ENCODE measurements at places on chromosomes 4 and X. TPM values are rescaled to one million over a fixed set of nuclear protein-coding genes. Genes with fewer than 3 reads are reported as not detected.

OPRPN gene
- total RNA-seq: not detected

FRG2 gene
- total RNA-seq: not detected

FGF2 gene
- total RNA-seq: 11.9 TPM

TMPRSS11A gene
- total RNA-seq: not detected

LIMCH1 gene
- total RNA-seq: 90.3 TPM

SH3RF1 gene
- 46.0 TPM for total RNA-seq

FGFRL1 gene
- 28.2 TPM for total RNA-seq

SUPT20HL1 gene
- total RNA-seq: 0.12 TPM

BCORL1 gene
- 12.4 TPM for total RNA-seq

RAB40AL gene
- 0.63 TPM for total RNA-seq

JAKMIP1 gene
- total RNA-seq: 0.37 TPM

SMIM10L2A gene
- total RNA-seq: 1.9 TPM

TNIP3 gene
- 0.32 TPM for total RNA-seq

NAA11 gene
- not detected for total RNA-seq

PPP2R2C gene
- total RNA-seq: 0.49 TPM

RASGEF1B gene
- total RNA-seq: 24.7 TPM

APLN gene
- 0.20 TPM for total RNA-seq

SPIN2A gene
- total RNA-seq: 1.2 TPM

DCAF8L2 gene
- total RNA-seq: not detected

AMOT gene
- total RNA-seq: 35.4 TPM
